ENCODE measurements at places on chromosomes 2 and 18.

DNA sequence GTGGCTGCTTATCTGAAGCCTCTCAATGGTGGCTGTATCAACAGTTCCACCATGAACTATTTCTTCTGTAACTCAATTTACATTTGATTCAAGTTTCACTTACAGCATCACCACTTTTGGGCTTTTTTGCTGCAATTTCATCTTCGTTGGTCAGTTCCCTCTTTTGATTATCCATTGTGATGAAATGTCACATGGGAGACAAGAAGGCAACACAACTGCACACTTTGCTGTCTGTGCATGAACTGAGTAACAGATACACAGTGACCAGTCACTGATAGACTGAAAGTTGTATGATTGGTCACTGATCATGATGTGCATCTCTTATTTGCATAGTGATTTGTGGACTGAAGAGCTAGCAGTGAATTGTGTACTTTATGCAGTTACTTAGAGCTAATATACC lies 130.7 kb upstream of the RNF152 start:
- no peak overlapping the region for H3K27ac ChIP-seq
- H3K4me1 ChIP-seq = peaks cover 24% of the 10 kb centered on the region
- no peaks in the 10 kb centered on the region for H3K36me3 ChIP-seq
- no peak overlapping the region for H3K4me3 ChIP-seq

- H3K4me1 ChIP-seq = no peaks in the 10 kb centered on the region
- no peak overlapping the region for H3K4me3 ChIP-seq
- H3K27ac ChIP-seq = no peak overlapping the region
- no peaks in the 10 kb centered on the region for H3K36me3 ChIP-seq
- no peak for DNase-seq
Observed at GRCh38 chr2:147015591-147015990, 829.2 kb upstream of the ACVR2A start.

GRCh38 chr2:207914716-207915115 lies 110.6 kb downstream of the PLEKHM3 start:
- no peak for DNase-seq
- no peaks in the 10 kb centered on the region for H3K27me3 ChIP-seq
- no peak overlapping the region for H3K27ac ChIP-seq
- peaks cover 7% of the 10 kb centered on the region for H3K36me3 ChIP-seq

DNA sequence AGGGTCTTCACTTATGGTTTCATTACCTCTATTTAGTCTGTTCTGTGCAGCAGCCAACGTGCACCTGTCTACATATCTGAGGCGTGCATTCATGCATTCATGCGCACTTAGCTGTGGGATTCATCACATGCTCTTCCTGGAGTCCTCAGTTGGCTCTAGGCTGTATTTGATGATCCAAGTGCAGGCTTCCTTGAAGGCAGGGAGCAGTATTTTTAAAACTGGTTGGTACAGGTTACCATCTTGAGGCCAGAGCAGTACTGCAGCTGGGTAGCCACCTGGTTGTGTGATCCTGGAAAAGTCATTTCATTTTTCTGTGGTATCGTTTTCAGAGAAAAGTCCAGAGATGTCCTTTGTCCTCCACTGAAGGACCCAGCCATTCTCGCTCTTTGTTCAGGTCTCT lies 109.8 kb downstream of the EN1 start:
- H3K27ac ChIP-seq = no peak overlapping the region
- no peaks in the 10 kb centered on the region for H3K36me3 ChIP-seq
- no peak overlapping the region for H3K4me3 ChIP-seq
- DNase-seq = no peak
- peaks cover 2% of the 10 kb centered on the region for H3K27me3 ChIP-seq

DNA sequence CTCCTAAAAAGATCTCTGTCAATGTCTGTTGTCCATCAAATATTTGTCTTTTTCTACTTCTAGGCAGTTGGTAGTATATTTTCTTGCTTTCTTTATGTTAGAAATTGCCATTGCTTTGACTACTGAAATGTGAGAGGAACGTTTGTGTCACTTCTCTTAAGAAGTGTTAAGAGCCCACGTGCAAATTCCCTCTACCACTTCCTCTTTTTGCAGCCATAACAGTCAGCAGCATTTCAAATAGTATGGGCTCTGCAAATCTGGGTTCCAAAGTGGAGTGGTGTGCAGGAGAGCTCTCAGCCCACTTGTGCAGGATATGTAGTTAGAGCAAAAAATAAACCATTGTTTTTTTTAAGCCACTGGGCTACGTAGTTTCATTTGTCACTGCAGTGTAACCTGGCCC lies 314.0 kb downstream of the MEIS1 start:
- no peak overlapping the region for H3K27ac ChIP-seq
- no peak overlapping the region for H3K4me3 ChIP-seq
- no peaks in the 10 kb centered on the region for H3K4me1 ChIP-seq
- no peaks in the 10 kb centered on the region for H3K36me3 ChIP-seq

GRCh38 chr2:149422337-149422990 lies 92.1 kb downstream of the LYPD6 start:
- no peaks in the 10 kb centered on the region for H3K36me3 ChIP-seq
- H3K27ac ChIP-seq = no peak overlapping the region
- peaks cover 36% of the 10 kb centered on the region for H3K4me1 ChIP-seq
- DNase-seq = no peak
- H3K27me3 ChIP-seq = no peaks in the 10 kb centered on the region

- H3K4me3 ChIP-seq = peak overlapping the region; percentile 66
- peaks cover 57% of the 10 kb centered on the region for H3K27me3 ChIP-seq
- peaks cover 9% of the 10 kb centered on the region for H3K4me1 ChIP-seq
- DNase-seq = no peak
Observed at GRCh38 chr2:170771421-170771937, 1.3 kb downstream of the ERICH2 start.

DNA sequence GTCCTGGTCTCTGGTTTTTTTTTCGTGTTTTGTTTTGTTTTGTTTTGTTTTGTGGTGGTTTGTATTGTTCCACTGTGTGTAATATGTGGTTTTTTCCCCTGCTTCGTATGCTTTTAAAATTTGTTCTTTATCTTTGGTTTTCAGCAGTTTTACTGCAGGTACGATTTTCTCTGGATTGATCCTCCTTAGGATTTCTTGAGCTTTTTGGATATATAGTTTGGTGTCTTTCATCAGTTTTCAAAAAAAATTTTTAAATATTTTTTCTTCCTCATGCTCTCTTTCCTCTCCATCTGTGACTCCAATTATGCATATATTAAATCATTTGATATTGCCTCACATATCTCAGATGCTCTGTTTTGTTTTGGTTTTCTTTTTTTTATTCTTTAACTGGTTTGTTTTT lies 78.0 kb downstream of the SPOPL start:
- H3K27me3 ChIP-seq = no peaks in the 10 kb centered on the region
- peaks cover 48% of the 10 kb centered on the region for H3K36me3 ChIP-seq
- H3K4me3 ChIP-seq = no peak overlapping the region
- H3K27ac ChIP-seq = no peak overlapping the region
- no peaks in the 10 kb centered on the region for H3K4me1 ChIP-seq

DNA sequence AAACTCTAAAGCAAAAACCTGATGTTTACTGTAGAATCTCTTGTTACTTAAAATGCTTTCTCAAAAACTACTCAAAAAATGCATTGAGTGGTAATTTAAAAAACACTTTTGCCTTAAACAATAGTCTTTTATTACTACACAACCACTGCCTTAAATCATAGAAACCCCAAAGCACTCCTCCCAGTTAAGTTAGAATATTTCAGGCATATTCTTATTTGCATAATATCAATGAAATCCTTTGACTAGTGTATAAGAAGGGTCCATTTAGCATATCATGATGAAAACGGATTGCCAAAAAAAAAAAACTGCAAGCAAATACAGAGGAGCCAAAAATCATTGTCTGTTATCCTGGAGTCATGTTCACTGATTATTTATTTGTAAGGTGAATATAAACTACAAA lies 119.2 kb downstream of the PTPRM start:
- H3K27ac ChIP-seq = no peak overlapping the region
- no peaks in the 10 kb centered on the region for H3K36me3 ChIP-seq
- no peak overlapping the region for H3K4me3 ChIP-seq
- DNase-seq = no peak
- H3K4me1 ChIP-seq = peaks cover 13% of the 10 kb centered on the region
- H3K27me3 ChIP-seq = no peaks in the 10 kb centered on the region

- peak overlapping the region; percentile 96 for H3K27ac ChIP-seq
- no peaks in the 10 kb centered on the region for H3K27me3 ChIP-seq
- H3K36me3 ChIP-seq = peaks cover 2% of the 10 kb centered on the region
- DNase-seq = no peak
- H3K4me1 ChIP-seq = peaks cover 37% of the 10 kb centered on the region
- H3K4me3 ChIP-seq = peak overlapping the region; percentile 93
Observed at GRCh38 chr2:197514754-197515153, 1.1 kb upstream of the MOB4 start.

DNA sequence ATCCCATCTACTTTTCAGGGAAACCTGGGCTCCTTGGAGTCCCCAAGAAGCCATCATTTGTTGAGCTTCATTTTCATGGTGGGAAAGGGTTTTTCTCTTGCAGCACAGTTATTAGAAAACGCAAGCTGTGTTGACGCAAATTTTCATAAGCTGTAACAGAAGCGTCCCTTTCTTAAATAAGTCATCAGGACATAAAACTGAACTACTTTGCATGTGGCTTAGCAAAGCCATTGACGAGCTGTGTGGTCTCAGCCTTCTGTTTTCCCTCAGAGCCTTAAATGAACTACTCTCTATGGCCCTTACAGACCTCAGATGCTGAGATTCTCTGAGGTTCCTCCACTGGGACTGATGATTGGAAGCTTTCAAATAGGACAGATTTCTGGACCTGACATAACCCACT lies 85.1 kb downstream of the ARL4C start:
- no peak for DNase-seq
- H3K4me3 ChIP-seq = no peak overlapping the region
- peaks cover 24% of the 10 kb centered on the region for H3K4me1 ChIP-seq
- H3K27ac ChIP-seq = no peak overlapping the region

- H3K27me3 ChIP-seq = no peaks in the 10 kb centered on the region
- no peak overlapping the region for H3K4me3 ChIP-seq
- no peak for DNase-seq
- H3K36me3 ChIP-seq = no peaks in the 10 kb centered on the region
- peaks cover 42% of the 10 kb centered on the region for H3K4me1 ChIP-seq
Observed at GRCh38 chr2:71694501-71695234, 241.3 kb downstream of the DYSF start.

GRCh38 chr2:219901155-219901554 lies 273.7 kb downstream of the SLC4A3 start:
- H3K27me3 ChIP-seq = peaks cover 4% of the 10 kb centered on the region
- peaks cover 2% of the 10 kb centered on the region for H3K4me1 ChIP-seq
- no peak overlapping the region for H3K4me3 ChIP-seq
- no peak for DNase-seq
- H3K27ac ChIP-seq = no peak overlapping the region

GRCh38 chr2:241877989-241878970 lies 8.8 kb downstream of the RTP5 start:
- no peaks in the 10 kb centered on the region for H3K36me3 ChIP-seq
- no peak overlapping the region for H3K4me3 ChIP-seq
- no peaks in the 10 kb centered on the region for H3K27me3 ChIP-seq
- H3K27ac ChIP-seq = no peak overlapping the region
- DNase-seq = no peak
- peaks cover 18% of the 10 kb centered on the region for H3K4me1 ChIP-seq

GRCh38 chr2:121469356-121469755 lies 61.3 kb upstream of the RNU4ATAC start:
- H3K4me1 ChIP-seq = peaks cover 34% of the 10 kb centered on the region
- H3K27me3 ChIP-seq = no peaks in the 10 kb centered on the region
- no peak for DNase-seq
- H3K4me3 ChIP-seq = no peak overlapping the region

DNA sequence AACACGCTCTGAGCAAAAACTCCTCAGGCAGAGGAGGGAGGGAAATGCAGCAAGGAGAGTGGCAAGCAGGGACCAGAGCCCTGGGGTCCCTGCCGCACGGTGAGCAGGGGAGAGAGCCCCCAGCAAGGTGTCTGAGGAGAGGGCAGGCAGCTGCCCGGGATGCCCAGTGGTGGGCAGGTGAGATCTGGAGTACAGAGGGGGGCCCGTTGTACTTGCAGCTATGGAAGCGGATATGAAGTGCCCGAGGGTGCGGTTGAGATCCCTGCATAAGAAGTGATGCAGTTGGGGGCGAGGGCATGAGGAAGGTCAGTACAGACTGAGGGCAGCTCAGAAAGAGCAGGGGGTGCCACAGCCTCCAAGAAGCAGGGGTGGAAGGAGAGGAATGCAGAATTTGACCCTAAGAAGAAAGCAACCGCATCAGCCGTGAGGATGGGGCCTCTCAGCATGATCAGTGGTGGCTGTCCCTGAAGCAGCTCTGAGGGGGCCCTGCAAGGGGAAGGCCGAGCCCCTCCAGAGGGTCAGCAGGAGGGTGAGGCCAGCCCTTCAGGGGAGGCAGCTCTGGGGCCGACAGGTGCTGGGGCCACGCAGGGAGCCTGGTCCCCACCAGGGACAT lies 29.4 kb downstream of the MTERF4 start:
- H3K4me1 ChIP-seq = no peaks in the 10 kb centered on the region
- DNase-seq = no peak
- no peak overlapping the region for H3K4me3 ChIP-seq
- peaks cover 7% of the 10 kb centered on the region for H3K27me3 ChIP-seq
- H3K36me3 ChIP-seq = peaks cover 4% of the 10 kb centered on the region

GRCh38 chr2:3256605-3257004 lies 121.0 kb downstream of the EIPR1 start:
- peaks cover 2% of the 10 kb centered on the region for H3K4me1 ChIP-seq
- H3K4me3 ChIP-seq = no peak overlapping the region
- DNase-seq = peak; percentile 67
- H3K27ac ChIP-seq = no peak overlapping the region

DNA sequence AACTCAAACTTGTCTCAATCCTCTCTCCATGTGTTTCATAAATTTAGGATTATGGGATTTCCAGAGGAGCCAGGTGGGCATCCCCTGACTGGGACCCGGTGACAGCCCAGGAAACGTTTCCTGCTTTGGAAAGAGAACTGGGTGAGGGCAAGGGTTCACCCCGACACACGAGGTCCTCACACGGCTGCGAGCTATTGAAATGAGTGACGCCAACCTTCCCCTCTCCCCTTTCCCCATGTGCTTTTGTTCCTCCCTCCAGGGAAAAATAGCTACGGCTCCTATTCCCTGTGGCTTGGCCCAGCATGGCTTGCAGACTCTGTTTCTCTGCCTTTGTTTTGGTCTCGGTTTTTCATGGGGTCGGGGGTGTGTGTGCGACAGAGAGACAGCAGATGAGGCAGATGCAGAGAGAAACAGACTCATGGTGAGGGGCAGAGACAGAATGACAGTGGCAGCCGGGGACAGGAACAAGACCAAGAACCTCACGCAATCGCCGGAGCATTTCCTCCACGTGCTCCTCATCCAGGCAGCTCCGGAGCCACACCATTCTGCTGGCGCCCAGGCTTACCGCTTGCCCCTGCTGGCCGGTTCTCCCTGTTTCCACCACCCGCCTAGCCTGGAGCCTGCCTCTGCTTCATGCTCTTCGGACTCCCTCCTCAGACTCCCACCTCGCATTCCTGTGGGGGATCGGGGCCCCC lies 238.5 kb downstream of the DYSF start:
- no peak for DNase-seq
- no peaks in the 10 kb centered on the region for H3K27me3 ChIP-seq
- H3K4me3 ChIP-seq = no peak overlapping the region
- H3K36me3 ChIP-seq = peaks cover 18% of the 10 kb centered on the region
- H3K27ac ChIP-seq = no peak overlapping the region
